Left ventricle myocardium inferior (tissue), 1 donor: ENCODE measurements at places on chromosomes 4 and X.

DNA sequence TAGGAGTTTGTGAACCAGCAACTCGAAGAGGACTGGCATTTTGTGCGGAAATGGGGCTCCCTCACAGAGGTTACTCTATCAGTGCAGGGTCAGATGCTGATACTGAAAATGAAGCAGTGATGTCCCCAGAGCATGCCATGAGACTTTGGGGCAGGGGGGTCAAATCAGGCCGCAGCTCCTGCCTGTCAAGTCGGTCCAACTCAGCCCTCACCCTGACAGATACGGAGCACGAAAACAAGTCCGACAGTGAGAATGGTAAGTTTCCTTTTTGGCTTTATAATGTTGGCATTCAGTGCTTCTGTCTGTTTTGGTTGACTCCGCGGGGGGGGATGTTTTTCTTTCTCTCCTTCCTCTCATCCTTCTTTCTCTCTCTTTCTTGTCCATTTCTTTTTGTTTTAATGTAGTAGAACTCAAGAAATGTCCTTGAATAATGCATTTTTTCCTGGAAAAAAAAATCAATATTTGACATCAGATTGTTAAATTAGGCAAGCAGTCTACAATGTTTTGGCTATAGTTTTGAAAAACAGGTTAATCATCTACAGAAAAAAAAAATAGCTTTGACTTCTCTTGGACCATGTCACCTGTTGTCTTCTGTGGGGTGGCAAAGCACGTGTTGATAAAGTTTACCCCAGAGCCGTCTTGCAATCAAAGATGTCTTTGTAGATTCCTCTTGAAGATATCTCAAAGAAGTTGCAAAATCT is 103.6 kb downstream of the TENM3 start:
- DNase-seq: no peak

DNA sequence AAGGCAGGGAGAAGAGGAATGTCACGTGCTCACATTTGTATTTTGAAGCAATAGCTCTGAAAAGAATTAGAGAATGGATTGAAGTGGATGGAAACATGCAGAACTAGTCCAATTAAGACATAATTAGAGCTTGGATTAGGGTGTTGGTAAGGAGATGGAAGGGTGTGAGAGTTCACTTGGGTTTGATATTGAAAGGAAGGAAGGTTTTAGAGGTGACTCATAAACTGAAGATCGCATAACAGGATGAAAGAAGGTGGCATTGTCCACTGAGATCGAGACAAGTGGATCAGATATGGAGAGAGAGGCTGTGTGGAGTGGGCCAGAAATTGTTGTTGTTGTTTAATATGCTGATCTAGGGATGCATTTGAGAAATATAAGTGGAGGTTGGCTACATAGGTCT is 244.0 kb upstream of the SMIM31 start:
- DNase-seq: no peak

DNA sequence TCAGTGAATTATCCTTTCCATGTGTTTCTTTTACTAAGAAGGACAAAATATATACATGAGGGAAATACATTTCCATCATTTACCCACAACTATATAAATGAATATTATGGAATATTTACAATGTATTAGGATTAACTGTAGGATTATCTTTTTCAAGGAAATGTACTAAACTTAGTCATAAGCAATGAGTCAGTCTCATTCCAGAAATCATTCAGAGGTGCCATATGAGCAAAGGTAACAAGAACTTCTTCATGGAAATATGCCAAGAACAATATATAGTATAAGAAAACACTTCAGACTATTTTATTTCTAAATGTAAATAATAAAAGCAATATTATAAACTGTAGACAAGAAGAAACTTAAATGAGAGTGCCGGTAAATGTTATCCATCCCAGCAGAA is 67.1 kb downstream of the USP38 start:
- DNase-seq: no peak

DNA sequence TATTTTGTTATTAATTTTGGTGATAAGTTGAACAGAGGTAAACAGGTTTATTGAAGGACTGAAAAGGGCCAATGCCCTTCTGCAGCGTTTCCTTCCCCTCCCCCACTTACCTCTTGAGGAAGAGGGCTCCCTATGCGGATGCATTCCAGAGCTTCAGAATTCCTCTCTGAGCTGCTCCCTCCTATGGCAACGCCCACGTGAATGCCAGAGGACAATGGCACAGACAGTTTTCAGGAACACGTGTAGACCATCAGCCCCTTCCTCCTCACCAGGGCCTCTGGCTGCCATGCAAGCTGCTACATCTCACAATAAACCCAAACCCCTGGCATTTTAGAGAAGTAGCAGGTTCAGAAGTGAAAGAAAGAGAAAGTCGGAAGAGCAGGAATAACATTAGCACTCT is 127.9 kb downstream of the CHRDL1 start:
- DNase-seq: no peak

DNA sequence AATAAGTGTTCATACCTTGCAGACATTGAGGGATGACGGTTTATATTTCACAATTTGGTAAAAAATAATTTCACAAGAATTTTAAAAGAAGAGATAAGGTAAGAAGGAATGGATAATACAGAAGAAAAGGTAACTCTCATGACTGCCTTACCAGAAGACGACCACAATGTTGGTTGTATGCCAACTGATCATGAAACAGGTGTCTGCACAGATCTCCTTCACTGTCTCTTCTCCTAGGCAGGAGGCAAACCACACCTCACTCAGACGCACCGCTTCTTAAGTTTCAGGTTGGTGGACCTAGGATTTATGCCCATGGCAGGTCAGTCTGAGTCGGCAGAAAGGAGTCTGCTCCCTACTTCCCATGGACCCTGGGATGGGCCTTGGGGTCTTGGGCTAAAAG is 177.2 kb downstream of the VSIG4 start:
- DNase-seq: no peak
